ENCODE measurements at places on chromosomes 12 and 14.

- peak; percentile 68 for DNase-seq
These were observed 38.9 kb downstream of the PPP1R13B start for GRCh38 chr14:103808403-103809001.

DNA sequence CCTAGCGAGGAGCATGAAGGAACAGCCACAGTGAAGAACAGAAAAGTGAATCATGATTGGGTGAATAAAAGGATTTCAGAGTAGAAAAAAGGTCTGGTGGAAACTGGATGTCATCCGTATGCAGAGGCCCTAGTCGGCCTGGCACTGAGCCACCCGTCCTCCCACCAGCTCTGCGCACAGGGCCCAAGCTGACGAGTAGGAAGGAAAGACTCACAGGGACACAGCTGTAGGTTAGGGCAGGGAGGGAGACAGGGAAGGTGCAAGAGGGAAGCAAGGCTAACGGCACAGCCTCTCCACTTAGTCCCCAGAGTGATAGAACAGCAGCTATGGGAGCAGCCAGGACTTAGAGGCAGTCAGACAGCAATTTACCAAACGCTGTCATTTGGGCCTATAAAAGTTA, 112.6 kb downstream of the KCNK10 start:
- DNase-seq, result no peak

GRCh38 chr12:46067094-46067493, 76.7 kb upstream of the SCAF11 start:
- DNase-seq, result no peak

- no peak for DNase-seq
These were observed 144.3 kb downstream of the MED13L start for GRCh38 chr12:116133149-116133548.

GRCh38 chr12:28040246-28040645, 67.7 kb upstream of the PTHLH start:
- no peak for DNase-seq

GRCh38 chr12:27013611-27014084, 536 bp downstream of the TM7SF3 start:
- no peak for DNase-seq

DNA sequence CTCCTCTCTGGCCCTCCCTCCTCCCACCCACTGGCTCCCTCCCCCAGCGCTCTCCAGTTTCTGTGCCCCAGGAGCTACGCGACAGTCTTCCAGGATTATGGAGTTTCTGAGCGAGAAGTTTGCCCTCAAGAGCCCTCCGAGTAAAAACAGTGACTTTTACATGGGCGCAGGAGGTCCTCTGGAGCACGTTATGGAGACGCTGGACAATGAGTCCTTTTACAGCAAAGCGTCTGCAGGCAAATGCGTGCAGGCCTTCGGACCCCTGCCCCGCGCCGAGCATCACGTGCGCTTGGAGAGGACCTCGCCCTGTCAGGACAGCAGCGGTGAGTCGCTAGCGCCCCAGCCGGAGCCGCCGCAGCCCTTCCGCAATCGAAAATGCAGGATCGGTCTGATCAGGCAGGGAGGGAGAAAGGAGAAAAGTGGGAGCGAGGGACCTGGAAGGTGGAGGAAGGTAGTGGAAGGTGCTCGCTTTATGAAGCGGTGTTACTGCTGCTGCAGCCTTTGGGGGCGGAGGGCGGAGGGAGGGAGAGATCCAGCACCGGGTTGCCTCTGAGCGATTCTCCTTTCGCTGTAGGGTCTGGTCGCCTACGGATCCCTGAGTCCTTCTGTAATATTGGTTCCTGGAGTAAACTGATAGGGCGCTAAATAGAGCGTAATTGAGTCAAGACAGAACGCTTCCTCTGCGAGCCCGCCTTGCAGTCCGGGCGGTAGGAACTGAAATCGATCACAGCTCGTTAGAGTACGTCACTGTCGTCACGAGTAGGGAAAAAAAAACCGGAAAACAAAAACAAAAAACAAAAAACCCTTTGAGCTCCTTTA, at the start of gene ALX1:
TSS of gene ALX1 (plus strand) at position 56 of the 819 bp plus-strand sequence. CDS start at position 98, 42 bp downstream.
- no peak for DNase-seq

- DNase-seq, result peak; percentile 62
These were observed 3.0 kb upstream of the FNTB start for GRCh38 chr14:64983439-64984310.

- DNase-seq, result no peak
These were observed 24.5 kb upstream of the OVCH1 start for GRCh38 chr12:29521951-29522350.

DNA sequence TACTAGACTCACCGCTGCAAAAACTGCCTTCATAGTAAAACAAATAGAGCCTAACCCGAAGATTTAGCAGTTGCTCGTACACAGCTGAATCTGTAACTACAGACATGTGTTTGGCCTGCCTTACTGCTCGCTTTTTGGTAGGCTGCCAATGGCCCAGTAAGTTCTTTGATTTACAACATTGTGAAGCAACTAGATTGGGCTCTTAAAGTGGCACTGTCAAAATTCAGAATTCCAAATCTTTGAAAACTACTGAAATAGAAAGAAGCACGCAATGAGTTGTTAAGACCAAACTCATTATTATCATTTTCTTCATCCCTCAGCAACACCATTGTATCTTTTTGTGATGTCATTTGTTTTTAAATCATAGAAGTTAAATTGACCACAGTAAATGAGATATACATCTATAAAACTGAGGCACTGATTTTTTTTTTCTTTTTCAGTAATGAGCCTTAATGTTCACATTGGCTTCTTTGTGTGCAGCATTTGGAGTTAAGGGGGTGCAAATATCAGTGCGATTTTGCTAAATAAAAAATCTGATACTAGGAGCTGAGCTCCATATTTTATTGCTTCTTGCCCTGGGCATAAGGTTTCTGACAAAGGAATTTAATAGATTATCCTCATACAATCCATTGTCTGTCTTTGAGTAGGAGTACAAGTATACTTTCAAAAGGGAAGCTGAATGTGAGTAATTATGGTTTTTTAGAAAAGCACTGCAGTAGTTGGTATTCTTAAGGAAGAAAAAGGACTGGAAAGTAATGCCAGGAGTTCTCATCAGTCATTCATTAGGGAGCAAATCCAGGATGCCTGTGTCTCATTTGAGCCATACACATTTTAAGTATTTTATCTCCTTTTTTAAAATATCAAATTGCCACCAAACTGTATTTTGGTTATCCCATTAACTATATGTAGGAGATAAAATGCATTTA, 138.5 kb downstream of the KICS2 start:
- DNase-seq, result no peak

- no peak for DNase-seq
These were observed 302.3 kb upstream of the RGS6 start for GRCh38 chr14:71629765-71630492.

DNA sequence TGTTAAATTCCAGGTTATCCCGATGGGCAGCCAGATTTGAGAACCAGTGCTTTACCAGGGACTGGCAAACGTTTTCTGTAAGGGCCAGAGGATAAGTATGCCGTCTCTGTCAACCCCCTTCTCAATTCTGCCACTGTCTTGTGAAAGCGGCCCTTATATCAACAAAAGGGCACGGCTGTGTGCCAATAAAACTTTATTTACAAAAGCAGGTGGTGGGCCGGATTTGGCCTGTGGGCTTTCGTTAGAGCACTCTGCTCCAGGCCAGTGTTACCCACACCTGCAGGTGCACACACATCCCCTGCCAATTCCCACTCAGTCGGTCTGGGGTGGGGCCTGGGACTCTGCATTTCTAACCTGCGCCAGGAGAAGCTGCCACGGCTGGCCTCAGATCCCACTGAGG, 111.2 kb downstream of the RFLNA start:
- DNase-seq, result no peak

GRCh38 chr12:17322090-17322489, 716.1 kb upstream of the LMO3 start:
- no peak for DNase-seq

- DNase-seq, result no peak
These were observed 50.3 kb downstream of the SYT1 start for GRCh38 chr12:78914859-78915331.

- DNase-seq, result peak; percentile 36
These were observed 24.4 kb upstream of the TBX5 start for GRCh38 chr12:114430306-114430705.

GRCh38 chr12:3117144-3117581, 40.0 kb downstream of the TSPAN9 start:
- DNase-seq, result no peak

DNA sequence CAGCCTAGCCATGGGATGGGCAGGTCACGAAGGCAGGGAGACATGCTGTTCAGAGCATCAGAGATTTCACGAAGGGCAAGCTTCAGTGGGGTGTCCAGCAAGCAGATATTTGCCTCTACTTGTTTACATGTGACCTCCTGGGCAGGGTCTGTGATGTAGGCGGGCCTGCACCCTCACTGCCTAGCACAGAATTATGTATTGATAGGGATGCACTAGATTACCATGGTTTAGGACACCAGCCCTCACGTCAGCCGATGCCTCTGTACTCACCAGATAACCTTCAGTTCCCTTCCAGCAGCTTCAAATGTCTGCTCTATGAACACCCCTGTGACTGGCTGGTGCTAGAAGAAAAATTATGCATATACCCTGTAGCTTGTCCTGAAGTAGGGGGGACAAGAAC, 5.1 kb upstream of the EIF5 start:
- DNase-seq, result no peak

DNA sequence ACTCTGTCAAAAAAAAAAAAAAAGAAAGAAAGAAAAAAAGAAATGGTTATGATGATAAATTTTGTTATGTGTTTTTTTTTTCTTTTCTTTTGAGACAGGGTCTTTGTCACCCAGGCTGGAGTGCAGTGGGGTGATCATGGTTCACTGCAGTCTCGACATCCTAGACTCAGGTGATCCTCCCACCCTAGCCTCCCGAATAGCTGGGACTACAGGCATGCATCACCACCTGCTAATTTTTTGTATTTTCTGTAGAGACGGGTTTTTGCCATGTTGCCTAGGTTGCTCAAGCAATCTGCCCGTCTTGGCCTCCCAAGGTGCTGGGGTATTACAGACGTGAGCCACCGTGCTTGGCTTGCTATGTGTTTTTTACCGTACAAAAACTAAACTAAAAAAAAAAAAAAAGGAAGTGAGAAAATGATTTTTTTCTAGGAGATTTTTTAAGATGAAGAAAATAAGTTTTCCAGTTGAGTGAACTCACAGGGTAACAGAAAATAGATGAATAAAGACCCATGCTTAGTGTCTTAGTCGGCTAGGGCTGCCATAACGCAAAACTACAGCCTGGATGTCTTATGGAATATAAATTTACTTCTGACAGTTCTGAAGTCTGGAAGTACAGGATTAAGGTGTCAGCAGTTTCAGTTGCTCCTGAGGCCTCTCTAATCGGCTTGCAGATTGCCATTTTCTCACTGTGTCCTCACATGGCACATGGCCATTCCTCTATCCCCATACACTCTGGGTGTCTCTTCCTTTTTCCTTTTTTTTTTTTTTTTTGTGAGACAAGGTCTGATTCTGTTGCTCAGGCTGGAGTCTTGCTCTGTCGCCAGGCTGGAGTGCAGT, 13.2 kb upstream of the APOF start:
- no peak for DNase-seq

- DNase-seq, result no peak
These were observed 18.7 kb upstream of the LGR5 start for GRCh38 chr12:71420775-71421406.

- DNase-seq, result no peak
These were observed 239.2 kb upstream of the CPNE8 start for GRCh38 chr12:39144613-39145061.

DNA sequence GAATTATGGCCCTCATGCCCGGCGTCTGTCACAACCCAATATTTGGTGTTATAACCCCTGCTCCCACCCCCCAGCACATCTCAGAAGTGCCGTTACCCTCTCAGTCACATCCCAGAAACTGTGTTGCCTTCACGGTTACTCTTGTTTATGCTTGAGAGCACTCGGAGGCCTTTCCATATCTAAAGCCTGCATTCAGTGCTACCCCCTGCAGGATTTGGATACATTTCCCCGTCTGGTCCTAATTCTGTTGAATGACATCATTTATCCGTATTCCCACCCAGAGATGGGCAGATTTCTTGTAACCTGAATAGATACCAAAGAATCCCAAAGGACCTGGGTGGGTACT, 19.1 kb upstream of the FOS start:
- DNase-seq, result no peak

DNA sequence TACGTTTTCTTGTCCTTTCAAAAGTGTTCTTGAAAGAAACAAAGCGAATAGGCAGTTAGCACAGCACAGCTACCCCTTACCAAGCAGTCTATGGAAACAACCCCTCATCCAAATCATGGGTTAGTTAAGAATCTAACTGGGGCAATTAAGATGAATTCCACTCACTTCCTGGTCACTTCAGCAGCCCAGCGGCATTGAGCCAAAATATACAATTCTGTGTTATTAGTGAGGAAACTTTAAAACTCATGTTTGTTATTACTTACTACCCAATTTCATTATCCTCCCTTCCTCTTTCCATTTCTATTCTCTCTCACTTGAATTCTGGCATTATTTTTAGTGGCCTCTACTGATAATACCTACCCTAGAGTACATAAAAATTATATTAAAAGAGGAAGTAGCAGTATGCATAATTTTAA, 121.4 kb downstream of the PPHLN1 start:
- no peak for DNase-seq

DNA sequence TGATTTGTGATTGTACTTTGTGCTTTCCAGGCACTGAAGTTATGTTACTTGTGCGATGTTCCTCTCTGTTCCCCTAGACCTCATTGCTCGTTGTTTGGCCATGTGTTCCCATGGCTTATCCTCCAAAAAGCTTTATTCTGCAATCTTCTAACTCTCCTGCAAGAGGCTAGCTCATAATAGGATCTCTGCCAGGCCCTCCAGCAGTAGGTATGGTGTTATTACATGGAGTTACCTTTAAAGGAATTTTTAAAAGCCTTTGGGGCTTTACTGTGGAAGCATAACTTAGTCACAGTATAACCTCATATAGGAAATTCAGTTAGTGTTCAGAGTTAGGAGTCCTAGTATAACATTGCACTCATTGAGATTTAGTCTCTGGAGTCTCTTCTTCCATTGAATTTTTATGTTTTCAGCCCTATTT, 292.3 kb downstream of the RAD51B start:
- no peak for DNase-seq

DNA sequence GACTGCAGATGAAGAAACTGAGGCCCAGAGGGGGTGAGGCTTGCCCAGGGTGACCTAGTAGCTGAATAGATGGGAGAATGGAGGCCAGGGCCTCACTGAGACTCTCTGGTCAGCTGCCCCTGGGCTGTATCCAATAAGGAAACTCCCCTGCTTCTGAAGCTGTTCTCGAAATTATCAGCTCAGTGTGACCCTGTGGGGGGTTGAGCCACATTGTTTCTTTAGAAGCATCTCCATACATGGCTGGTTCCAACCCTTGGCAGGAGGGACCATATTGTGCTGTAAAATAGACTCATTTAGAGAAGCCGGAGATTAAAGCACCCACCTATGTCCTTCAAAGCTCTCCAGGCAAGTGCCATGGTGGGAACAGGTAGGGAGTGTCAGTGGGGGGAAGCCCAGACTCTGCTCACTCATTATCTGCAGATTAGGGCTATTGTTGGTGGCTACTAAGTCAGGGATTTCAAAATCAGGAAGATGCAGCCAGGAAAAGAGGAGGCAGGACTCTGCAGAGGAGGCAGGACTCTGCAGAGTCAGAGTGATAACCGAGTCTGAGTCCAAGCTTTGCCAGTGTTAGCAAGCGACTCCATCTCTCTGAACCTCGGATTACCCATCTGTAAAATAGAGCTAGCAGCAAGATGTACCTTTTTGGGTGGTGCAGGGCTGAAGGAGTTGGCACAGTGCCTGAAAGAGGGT, 3.5 kb downstream of the SERPINA5 start:
- DNase-seq, result no peak
